Fibroblast of skin of right quadriceps (primary cell): ENCODE measurements at places on chromosomes 12 and 14.
A peak's percentile ranks its signal among the peaks of the same experiment; 100 is the strongest.

GRCh38 chr12:13947276-13947946 is 34.0 kb downstream of the GRIN2B start:
- DNase-seq, result no peak

GRCh38 chr12:128916425-128916824 is 63.1 kb downstream of the GLT1D1 start:
- DNase-seq, result no peak

- no peak for DNase-seq
Measured at GRCh38 chr14:85054178-85054577, 475.8 kb upstream of the FLRT2 start.

DNA sequence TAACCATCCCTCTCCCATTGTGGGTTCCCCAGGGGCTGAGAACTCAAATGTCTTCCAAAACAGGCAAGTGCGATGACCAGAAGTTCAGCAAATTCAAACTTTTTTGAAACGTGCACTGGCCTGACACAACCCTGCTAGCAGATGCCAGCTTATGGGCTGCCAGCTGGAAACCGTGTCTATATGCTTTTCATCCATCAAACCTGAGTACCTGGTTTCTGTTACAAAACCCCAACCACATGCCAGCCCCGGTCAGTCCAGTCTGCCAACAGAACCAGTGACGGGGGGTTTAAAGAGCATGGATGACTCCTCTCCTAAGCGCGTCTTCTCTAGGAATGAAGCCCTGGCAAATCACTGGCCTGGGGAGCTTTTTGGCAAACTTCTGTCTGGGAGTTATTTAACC is 189.7 kb downstream of the TTC7B start:
- DNase-seq, result no peak

DNA sequence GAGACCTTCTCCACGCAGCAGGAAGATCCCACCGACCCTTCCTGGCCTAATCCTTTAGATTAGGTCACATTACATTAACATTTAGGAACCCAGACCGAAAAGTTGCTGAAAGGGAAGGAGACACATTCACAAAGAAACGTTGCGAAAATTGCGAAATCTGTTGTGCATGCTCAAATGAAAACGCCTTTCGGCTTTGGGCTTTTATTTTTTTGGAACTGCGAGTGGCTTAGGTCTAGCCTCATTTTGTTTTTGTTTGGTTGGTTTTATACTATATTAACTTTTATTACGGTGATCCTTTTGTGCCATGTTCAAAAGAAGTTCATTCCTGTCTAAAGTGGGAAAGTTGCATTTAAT is 1.5 kb downstream of the MYF6 start:
- no peak for DNase-seq

DNA sequence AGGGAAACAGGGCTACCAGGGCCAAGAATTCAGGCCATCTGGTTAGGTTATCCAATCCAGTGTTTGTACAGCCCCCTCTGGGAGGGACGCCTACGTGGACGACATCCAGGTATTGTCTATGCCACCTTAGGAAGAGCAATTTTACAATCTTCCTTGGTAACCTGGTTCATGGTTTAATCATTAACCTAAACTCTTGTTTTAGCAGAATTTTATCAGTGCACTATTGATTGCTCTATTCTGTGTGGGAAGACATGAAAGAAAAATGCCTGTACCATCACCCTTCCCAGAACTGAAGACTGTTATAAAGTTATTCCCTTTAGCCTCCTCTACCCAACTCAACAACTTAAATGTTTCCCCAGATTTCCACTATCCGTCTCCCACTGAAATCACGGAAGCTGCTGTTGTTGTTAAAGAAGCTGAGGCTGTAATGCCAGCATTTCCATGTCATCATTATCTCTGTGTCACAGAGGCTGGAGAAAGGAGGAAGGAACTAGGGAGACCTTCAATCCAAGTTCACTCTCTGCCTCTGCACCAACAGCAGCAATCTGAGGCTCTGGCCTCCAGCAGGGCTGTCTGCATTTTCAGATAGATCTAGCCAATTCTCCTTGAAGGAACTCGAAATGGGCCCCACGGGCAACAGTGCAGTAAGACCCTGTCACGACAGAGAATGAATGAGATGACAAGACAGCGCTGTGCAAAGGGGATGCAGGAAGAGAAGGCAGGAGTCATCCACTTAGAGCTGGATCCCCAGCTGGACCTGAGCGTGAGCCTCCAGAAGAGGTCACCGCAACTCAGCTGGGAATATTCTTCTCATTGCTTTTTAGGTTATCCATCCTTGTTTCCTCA is 183.4 kb upstream of the GZMB start:
- peak; percentile 48 for DNase-seq

DNA sequence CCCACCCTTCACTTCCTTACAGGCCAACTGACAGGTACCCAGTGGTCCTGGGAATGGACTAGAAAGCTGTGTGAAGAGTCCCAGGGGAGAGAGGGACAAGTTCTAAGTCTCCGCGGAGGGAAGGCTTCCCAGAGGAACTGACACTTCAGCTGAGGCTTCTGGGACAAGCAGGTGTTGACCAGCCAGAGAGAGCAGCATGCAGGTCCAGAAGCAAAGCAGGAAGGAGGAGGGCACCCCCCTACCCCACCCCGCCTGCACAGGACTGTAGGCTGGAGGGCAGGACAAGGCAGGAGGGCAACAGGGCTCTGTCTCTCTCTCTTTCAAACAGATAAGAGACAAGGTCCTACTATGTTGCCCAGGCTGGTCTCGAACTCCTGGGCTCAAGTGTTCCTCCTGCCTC is 58.2 kb upstream of the CORO1C start:
- DNase-seq, result no peak

DNA sequence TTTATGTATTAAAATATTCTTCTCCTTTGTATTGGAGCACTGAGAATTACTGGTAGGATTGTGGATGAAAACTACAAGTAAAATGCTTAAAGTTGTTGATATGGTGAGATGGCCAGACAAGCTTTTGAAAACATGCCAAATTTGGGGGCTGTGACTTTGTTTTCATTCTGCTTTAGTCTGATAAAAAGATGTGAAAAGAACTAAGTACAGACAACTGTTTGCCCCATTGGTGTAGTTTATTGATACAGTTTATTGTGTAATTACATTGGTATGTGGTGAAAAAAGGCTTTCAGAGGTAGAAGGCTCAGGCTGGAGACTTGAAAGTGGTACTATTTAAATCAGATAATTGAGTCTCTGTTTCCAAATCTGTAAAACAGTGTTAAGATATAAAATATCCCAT is 746.8 kb downstream of the DIO2 start:
- peak; percentile 7 for DNase-seq

GRCh38 chr14:100432652-100433427 is 109.7 kb downstream of the SLC25A47 start:
- DNase-seq, result no peak

- DNase-seq, result no peak
Measured at GRCh38 chr12:123278101-123278627, 6.5 kb upstream of the CDK2AP1 start.

DNA sequence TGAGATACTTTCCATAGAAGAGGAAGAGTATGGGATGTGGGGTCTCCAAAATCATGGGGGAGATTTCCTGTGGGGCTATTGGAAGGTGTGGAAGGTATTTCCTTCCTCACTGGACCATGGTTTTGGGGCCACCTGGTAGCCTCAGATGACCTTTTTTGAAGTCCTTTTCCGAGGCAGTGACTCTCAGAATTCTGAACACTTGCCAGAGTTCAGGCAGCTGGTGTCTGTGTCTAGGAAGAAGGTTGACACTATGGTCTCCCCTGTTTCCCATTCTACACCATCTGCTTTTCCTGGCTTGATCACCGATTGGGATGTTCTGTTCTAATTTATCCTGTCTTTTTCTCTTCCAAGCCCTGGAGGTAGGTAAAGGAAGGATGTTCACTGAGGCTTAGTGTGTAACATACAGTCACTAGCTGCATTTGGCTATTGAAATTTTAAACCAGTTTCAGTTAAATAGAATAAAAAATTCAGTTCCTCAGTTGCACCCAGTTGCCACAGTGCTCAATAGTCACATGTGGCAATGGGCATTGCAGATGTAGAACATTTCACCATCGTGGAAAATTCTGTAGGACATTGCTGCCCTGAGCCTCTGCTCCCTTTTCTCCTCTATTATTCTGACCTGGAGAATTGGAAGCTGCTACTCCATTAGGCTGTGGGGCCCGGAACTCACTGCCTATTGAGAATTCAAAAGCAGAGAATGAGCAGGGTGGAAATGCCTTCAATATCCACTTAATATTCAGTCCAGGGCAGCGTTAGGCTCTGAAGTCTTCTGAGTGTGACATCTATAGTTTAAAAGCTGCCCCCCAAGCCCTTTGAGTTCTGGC is 11.0 kb upstream of the PLEKHG3 start:
- no peak for DNase-seq

DNA sequence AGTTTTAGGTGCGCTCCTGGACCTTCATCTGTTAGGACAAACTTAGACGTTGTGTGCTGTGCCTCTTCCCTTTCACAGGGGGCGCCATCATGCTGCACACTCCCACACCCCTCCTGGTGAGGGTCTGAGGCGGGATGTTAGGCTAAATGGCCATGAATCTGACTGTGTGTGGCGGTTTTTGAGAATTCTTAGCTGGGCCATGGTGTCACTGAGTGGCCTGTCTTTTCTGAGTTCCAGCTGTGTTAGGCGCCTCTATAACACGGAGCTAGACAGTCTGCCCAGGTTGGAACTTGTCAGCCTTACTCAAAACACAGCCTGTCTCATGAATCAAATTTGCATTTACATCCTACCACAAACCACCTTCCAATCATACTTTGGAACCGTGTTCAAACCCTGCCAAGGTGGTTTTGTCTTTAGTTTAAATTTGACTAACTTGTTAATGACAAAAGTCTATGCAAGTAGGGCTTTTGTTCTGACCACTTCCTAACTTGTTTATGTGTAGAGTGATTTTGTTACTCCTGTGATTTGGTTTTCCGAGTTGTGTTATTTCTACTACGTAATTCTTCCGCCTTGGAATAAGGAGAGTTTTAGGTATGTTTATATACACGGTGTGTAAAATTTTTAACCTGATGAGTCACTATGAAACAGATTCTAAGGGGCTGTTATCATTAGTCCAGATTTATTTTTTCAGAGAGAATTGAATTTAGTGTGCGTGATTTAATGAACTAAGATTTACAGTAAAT is 19.6 kb downstream of the ACVR1B start:
- peak; percentile 47 for DNase-seq

- DNase-seq, result no peak
Measured at GRCh38 chr14:56887216-56887615, 76.9 kb upstream of the OTX2 start.

DNA sequence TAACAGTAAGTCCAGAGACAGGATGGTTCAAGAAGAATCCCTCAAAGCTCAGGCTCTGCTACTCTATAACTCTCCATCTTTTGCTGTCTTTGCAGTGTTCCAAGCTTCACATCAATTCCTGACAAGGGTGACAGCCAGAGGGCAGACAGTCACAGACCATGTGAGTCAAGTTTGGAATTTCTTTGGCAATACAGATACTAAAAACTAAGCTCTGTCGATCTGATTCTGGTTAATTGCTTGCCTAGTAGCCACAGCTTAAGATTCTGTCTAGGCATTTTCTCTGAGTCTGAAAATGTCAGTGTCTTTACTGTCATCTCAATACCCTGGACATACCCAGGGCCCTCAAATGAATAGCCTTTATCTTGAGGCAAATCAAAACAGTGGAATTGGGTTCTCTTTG is 153.7 kb downstream of the CEP128 start:
- DNase-seq, result no peak

DNA sequence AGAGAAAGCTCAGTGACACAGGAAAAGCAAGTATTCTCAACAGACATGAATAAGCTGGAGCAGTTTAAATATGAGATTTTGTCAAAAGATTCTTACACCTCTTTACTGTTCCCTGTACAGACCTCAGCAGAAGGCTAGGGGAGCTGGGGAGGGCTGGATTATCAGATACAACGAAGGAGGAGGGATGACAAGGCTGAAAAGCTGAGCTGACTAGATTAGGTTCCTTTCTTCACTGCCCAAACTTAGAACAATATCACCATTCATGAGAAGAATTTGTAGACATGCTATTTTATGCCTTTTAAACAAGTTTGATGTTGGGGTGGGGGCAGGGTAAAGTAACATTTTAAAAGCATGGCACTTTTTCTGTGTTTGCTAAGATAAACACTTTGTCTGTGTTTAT is 611.1 kb downstream of the AACS start:
- DNase-seq, result no peak

- DNase-seq, result no peak
Measured at GRCh38 chr12:9741726-9742125, 8.8 kb upstream of the CLECL1 start.

GRCh38 chr12:76820888-76821482 is 57.1 kb downstream of the ZDHHC17 start:
- DNase-seq, result peak; percentile 38

DNA sequence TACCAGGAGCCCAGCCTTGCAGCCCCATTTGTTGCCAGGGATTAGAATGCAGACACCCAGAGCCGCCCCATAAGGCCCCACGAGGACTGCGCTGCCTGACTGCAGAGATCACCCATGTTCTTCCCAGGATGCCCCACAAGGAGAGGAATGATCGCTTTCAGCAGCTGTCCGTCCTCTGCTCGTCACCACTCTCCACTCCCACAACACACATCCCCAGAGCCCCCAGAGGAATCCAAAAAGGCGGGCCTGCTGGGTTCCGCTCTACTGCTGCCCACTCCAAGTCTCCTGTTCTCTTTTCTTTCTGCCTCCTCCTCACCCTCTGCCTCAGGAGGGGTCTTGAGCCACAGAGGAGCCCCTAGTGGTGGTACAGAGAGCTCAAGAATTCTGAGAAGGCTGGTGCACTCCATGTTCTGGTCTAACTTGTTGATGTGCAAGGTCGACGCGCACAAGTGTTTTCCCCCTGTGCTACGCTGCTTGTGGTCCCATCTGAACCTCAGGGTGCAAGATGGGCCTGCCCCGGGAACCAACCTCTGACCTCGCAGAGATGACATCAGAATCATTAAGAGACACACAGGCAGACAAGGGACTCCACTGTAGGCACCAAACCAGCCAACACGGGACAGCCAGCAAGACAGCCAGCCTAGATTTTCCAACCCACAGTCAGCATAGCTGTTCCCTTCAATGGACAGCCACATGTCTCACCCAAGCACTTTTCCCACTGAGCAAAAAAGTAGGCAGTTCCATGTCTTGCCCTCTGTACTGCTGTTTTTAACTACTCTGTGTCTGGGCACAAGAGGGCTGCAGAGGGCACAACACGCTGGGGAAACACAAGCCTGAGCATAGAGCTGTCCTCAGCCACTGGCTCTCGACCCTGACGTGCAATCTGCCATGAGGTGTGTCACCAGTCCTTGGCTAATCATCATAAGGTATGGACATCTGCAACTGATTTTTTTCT is 29.9 kb downstream of the PXN start:
- DNase-seq, result peak; percentile 35

DNA sequence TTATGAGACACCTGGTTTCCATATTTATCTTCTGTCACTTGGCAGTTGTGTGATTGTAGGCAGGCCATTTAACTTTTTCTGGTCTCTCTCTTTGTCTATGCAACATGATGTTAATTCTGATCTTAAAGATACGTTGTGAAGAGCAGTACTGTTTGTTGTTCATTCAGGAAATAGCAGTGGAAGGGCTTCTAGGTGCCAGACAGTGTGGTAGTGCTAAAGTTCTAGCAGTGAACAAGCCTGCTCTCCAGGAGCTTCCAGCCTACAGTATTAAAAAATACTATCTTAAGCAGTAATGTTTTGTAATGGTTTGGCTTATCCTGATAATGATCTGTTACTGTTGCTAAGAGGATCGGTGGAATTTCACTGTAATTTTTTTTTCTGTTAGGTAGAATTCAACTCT is 15.2 kb downstream of the NAA30 start:
- DNase-seq, result no peak

- DNase-seq, result no peak
Measured at GRCh38 chr12:40324261-40324660, 99.5 kb downstream of the LRRK2 start.
